Effector memory CD8-positive, alpha-beta T cell (primary cell): ENCODE measurements at places on chromosomes 5 and 9.

DNA sequence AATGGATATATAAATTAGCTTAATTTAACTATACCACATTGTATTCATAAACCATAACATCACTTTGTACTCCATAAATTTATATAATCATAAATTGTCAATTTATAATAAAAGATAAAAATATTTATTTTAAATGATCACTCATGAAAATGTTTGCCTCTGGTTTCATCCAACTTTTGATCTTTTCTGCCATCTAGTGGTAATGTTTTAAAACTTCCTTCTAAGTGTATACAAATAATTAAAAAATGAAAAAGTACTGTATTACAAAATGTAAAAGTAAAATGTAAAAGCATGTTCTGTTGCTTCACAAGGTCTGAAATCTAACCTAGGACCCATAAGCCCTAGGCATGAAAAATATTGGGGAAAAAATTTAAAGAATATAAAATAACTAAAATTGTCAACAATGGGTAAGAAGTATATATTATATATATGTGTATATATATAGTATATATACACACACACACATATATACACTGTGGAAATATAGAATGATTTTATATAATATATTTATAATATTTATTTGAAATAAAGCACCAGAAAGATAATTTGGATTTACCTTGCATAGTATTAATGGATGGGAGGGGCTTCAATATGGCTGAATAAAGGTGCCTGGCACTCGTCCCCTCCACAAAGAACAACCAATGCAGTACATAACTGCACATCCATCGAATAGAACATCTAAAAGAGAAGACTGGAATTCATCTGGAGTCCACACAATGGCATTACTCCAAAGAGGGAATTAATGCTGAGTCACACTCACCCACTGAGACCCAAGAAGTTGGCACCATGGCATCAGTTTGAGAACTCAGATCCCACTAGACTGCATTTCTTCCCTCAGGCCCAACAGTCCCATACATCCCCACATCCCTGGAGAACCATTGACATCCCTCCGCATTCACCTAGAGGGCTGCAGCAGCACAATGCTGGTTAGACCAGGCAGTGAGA lies 32.5 kb downstream of the ANXA1 start:
- peaks cover 8% of the 10 kb centered on the region for H3K27me3 ChIP-seq
- H3K36me3 ChIP-seq: no peaks in the 10 kb centered on the region
- no peaks in the 10 kb centered on the region for H3K4me1 ChIP-seq
- no peak overlapping the region for H3K27ac ChIP-seq
- H3K4me3 ChIP-seq: no peak overlapping the region
- no peak for DNase-seq

- H3K4me1 ChIP-seq: peaks cover 14% of the 10 kb centered on the region
- H3K27ac ChIP-seq: no peak overlapping the region
- H3K27me3 ChIP-seq: no peaks in the 10 kb centered on the region
- H3K36me3 ChIP-seq: peaks cover 39% of the 10 kb centered on the region
- DNase-seq: no peak
Measured at GRCh38 chr5:157487358-157487757, 27.3 kb downstream of the NIPAL4 start.

GRCh38 chr5:180795771-180796313 lies 6.8 kb downstream of the MGAT1 start:
- peaks cover 55% of the 10 kb centered on the region for H3K36me3 ChIP-seq
- peak overlapping the region; percentile 96 for H3K4me3 ChIP-seq
- no peak for DNase-seq
- peaks cover 69% of the 10 kb centered on the region for H3K4me1 ChIP-seq
- H3K27ac ChIP-seq: peak overlapping the region; percentile 44

- H3K27me3 ChIP-seq: peaks cover 22% of the 10 kb centered on the region
- peaks cover 4% of the 10 kb centered on the region for H3K4me1 ChIP-seq
Measured at GRCh38 chr5:173869316-173869715, 18.8 kb upstream of the CPEB4 start.

GRCh38 chr9:76370396-76371023 lies 23.7 kb downstream of the RFK start:
- no peak overlapping the region for H3K4me3 ChIP-seq
- no peak for DNase-seq
- H3K27me3 ChIP-seq: no peaks in the 10 kb centered on the region

- H3K36me3 ChIP-seq: no peaks in the 10 kb centered on the region
- peak overlapping the region; percentile 22 for H3K4me3 ChIP-seq
- H3K4me1 ChIP-seq: no peaks in the 10 kb centered on the region
- H3K27me3 ChIP-seq: peaks cover 90% of the 10 kb centered on the region
- H3K27ac ChIP-seq: no peak overlapping the region
Measured at GRCh38 chr5:135040333-135041144, 6.5 kb upstream of the PITX1 start.

DNA sequence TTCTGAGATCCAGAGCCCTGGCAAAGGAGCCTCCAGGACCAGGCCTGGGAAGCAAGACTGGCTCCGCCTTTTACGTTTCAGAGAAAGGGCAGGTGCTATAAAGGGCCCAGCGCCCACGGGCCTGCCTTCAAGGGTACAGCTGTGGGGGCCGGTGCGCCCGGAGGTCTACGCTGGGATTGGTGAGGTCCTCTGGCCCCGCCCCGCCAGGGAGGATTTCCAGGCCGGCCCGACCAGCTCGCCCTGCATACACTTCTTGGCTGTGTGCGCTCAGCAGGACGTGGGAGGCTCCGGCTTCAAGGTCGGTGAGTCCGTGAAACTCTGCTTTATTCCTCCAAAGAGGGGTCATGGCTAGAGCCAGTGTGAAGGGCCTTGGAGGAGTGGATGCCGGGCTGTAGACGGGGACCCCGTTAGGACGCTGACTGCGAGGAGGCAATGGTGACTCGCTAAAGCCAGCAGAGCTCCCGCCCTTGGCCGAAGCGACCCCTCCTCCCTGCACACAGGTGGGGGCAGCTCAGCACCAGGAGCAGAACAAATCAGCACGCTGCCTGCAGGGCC lies at the start of gene CKMT2:
TSS of gene CKMT2 (plus strand) at position 243 of the 555 bp plus-strand sequence. CDS start 17,811 bp downstream, outside the sequence.
- H3K27me3 ChIP-seq: no peaks in the 10 kb centered on the region
- no peak for DNase-seq
- no peak within 1 kb of the TSS for H3K27ac ChIP-seq

- no peak overlapping the region for H3K4me3 ChIP-seq
- H3K36me3 ChIP-seq: peaks cover 2% of the 10 kb centered on the region
- H3K4me1 ChIP-seq: no peaks in the 10 kb centered on the region
- peaks cover 15% of the 10 kb centered on the region for H3K27me3 ChIP-seq
Measured at GRCh38 chr5:133246376-133247150, 194.8 kb downstream of the HSPA4 start.

DNA sequence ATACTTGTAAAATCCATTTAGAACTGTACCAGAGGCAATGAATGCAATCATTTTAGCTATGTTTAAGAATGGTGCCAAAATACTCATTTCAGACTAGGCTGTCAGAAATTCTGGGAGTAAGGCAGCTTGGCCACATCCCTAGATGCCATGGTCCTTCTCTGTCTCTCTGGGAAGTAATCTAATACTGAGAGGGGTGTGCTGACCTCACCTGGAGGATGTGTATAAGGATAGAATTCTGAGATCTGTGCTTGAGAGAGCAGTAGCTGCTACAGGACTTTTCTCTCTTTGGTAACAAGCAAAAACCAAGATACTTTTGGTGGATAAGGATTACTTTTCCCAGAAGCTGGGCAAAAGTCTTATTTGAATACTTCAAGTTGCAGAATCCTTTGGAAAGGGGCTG lies 68.1 kb upstream of the MRPS30 start:
- DNase-seq: no peak
- peaks cover 3% of the 10 kb centered on the region for H3K36me3 ChIP-seq
- H3K4me1 ChIP-seq: no peaks in the 10 kb centered on the region
- H3K4me3 ChIP-seq: no peak overlapping the region
- H3K27me3 ChIP-seq: no peaks in the 10 kb centered on the region
- no peak overlapping the region for H3K27ac ChIP-seq

GRCh38 chr5:124957063-124957462 lies 210.6 kb upstream of the ZNF608 start:
- no peak overlapping the region for H3K4me3 ChIP-seq
- DNase-seq: no peak
- H3K27ac ChIP-seq: no peak overlapping the region
- no peaks in the 10 kb centered on the region for H3K36me3 ChIP-seq

DNA sequence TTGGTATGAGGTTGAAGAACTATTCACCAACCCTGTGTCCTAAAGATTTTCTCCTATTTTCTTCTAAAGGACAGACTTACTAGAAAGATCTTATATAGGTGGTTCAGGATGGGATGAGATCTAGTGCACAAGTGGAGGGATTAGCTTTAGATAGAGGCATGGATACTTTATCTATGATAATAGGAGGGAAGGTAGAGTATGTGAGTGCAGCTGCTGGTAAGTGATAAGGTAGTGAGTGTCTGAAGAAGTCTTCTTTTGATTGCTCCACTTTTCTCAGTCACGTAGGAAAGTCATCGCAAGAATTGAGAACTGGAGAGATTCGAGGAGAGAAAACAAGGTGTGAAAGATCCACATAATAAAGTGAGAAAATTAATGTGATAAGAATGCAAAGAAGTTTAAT lies 6.0 kb upstream of the NDUFS4 start:
- H3K36me3 ChIP-seq: no peaks in the 10 kb centered on the region
- peaks cover 51% of the 10 kb centered on the region for H3K27me3 ChIP-seq
- H3K4me3 ChIP-seq: no peak overlapping the region

DNA sequence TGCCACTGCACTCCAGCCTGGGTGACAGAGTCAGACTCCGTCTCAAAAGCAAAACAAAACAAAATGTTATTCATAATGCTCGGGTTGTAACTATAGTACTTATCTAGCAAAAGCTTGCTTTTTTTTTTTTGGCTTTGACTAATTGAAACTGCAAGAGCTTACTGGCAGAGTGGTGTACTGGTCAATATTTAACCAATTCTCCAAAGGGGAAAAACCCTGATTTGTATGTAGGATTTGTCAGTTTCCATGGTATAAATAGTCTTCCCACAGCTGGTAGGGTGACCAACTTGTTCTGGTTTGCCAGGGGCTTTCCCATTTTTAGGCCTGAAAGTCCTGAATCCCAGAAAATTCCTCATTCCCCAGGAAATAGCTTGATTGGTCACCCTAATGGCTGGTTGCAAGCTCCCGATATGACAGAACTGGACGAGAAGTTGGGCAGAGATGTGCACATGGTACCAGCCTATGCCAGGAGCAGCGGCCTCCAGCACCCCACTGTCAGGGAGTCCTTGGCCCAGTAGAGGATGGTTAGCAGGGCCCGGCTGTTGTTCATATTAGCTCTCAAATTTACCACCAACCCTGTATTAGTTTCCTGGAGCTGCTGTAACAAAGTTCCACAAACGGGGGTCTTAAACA lies 58.0 kb downstream of the FXN start:
- no peaks in the 10 kb centered on the region for H3K27me3 ChIP-seq
- no peaks in the 10 kb centered on the region for H3K4me1 ChIP-seq
- no peak for DNase-seq
- H3K4me3 ChIP-seq: no peak overlapping the region

GRCh38 chr5:126122942-126123341 lies 300.3 kb upstream of the GRAMD2B start:
- peaks cover 3% of the 10 kb centered on the region for H3K36me3 ChIP-seq
- H3K27me3 ChIP-seq: no peaks in the 10 kb centered on the region
- H3K4me3 ChIP-seq: no peak overlapping the region
- H3K27ac ChIP-seq: no peak overlapping the region
- no peaks in the 10 kb centered on the region for H3K4me1 ChIP-seq

GRCh38 chr5:172362755-172363154 lies 79.2 kb upstream of the UBTD2 start:
- no peak overlapping the region for H3K4me3 ChIP-seq
- no peaks in the 10 kb centered on the region for H3K36me3 ChIP-seq
- no peak for DNase-seq
- H3K27me3 ChIP-seq: peaks cover 16% of the 10 kb centered on the region
- H3K27ac ChIP-seq: no peak overlapping the region

DNA sequence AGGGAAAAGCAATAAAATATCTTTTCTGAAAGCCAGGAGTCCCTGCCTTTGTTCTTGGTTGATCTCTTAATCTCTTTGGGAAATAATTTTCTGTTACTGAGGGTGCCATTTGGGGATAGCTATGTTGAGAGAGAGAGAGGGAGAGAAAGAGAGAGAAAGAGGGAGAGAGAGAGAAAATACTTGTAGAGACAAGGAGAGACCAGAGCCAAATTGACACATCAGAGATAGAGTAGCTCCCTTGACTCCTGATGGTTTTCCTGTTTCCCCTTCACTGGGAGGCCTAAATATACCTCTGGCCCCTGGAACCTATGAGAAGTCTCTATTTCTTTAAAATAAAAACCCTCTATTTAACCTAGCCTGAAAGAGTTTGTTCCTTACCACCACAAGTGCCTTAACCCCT lies 14.9 kb downstream of the CMYA5 start:
- no peaks in the 10 kb centered on the region for H3K36me3 ChIP-seq
- no peak overlapping the region for H3K27ac ChIP-seq
- H3K4me1 ChIP-seq: no peaks in the 10 kb centered on the region

DNA sequence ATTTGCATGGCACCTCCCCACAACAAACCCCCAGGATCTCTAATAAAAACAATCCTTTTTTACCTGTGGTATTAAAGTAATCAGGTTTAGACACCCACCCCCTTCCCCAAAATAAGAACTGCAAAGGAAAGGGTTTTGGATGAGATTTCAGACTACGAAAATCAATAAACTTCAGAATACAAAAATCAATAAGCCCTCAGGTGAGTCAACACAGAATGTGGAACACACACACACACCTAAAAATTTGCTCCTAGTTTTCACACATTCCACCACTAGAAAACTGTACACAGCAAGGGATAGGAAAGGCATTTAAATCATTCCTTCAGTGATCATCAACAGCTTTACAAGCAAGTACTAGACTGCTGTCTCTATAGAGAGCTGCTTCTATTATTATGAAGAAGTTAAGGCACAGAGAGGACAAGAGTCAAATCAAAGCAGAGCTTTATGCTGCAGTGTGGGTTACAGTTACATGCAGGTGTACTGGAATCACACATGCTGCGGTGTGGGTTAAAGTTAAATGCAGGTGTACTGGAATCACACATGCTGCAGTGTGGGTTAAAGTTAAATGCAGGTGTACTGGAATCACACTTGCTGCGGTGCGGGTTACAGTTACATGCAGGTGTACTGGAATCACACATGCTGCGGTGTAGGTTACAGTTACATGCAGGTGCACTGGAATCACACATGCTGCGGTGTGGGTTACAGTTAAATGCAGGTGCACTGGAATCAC lies 36.3 kb downstream of the PFDN1 start:
- no peak overlapping the region for H3K4me3 ChIP-seq
- no peak overlapping the region for H3K27ac ChIP-seq
- no peaks in the 10 kb centered on the region for H3K27me3 ChIP-seq
- peaks cover 2% of the 10 kb centered on the region for H3K36me3 ChIP-seq

DNA sequence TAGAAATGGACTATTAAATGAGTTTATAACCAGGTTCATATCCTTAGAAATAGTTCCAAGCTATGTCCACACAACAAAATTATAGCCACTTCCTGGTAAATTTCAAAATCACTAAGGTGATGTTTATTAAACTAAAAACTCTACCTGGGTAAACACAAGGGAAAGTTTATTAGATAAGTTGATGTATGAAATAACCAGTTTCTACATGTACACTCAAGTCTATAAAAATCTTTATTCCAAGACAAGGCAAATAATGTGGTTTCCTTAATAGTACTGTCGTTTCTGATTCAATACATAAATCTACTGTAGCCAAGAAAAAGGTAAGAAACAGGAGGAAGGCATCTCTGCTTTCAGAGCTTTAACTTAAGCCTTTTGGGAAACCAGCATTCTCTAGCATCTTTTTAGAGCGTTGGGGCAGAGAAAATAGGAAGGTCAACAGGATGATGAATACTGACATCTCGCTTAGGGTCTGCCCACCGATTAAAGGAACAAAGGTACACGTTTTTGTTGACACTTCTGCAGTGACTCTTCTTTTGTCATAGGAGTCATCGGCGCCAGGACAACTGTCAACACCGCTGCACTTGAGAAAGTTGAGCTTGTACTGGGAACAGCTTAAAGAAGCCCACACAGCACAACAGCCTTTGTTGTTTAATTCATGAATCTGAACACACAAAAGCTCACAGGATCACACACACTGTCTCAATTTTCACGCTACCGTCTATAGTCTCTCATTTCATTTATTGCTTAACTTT lies 513.6 kb downstream of the SLCO4C1 start:
- H3K36me3 ChIP-seq: no peaks in the 10 kb centered on the region
- H3K4me3 ChIP-seq: no peak overlapping the region
